Colonic mucosa (tissue), 4 donors: ENCODE measurements at places on chromosomes 2 and 18. TPM values are rescaled to one million over a fixed set of nuclear protein-coding genes. Genes with fewer than 3 reads are reported as not detected.

- no peak overlapping the region for H3K27ac ChIP-seq
- no peak for DNase-seq
- no peak overlapping the region for H3K4me3 ChIP-seq
- no peaks in the 10 kb centered on the region for H3K36me3 ChIP-seq
These were observed 18.5 kb downstream of the REL start for GRCh38 chr2:60899892-60900249.

DNA sequence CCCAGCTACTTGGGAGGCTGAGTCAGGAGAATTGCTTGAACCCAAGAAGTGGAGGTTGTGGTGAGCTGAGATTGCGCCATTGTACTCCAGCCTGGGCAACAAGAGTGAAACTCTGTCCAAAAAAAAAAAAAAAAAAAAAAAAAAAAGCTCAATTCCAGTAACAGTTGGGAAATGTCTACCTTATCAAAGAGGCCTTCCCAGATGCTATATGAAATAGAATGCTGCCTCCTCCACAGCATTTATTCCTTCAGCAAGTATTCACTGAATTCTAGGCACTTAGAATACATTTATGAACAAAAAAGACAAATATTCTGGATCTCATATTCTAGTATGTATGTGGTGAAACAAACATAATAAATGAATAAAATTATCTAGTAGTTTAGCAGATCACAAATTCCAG, 12.8 kb upstream of the CDK5R2 start:
- no peaks in the 10 kb centered on the region for H3K27me3 ChIP-seq
- H3K27ac ChIP-seq = no peak overlapping the region
- no peaks in the 10 kb centered on the region for H3K4me1 ChIP-seq
- no peak for DNase-seq

DNA sequence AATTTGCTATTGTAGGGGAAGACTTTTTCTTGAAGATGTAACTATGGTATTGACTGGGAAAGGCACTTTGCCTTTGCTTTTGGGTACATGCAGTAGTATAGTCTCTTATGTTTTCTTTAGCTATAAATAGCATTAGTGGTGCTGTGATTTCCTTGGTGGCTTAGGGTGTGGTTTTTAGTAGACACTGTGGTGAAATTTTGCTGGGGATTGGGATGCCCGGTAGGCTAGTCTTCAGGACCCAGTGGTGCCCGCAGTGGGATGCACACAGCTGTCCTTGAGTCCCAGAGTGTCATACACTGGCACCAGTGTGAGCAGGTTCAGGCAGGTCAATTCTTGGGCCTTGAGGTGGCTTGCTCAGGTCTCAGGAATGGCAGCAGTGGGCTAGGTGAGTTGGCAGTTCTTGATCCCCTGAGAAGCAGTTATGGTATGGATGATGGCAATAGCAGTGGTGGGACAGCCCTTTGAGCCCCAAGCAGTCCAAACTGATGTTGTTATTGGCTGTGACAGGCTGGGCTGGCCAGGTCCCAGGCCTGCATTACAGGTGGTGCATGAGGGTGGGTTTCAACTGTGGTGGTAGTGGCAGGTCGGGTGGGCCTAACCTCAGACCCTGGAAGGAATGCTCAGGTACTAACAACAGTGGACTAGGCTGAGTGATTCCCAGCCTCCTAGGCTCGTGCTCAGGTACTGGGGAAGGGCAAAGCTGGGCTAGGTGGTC, 124.3 kb downstream of the XRCC5 start:
- H3K27ac ChIP-seq = no peak overlapping the region
- no peak overlapping the region for H3K4me3 ChIP-seq
- no peaks in the 10 kb centered on the region for H3K36me3 ChIP-seq
- DNase-seq = no peak

DNA sequence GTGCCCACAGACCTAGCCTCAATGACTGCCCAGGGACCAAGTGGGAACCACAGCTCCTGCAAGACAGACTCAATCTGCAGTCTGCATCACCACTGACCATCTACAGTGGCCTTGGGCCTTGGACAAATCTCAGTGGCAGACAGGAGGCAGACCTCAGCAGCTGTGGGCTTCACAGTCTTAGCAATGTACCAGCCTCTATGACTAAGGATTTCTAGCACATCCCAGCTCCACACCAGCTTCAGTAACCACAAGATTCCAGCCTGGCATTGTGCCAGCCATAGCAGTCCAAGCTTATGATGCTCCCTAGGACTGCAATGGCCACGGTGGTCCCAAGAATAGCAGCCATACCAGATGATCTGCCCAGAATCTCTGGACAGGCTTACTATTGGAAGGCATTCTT, 19.6 kb upstream of the WDR75 start:
- H3K4me1 ChIP-seq = no peaks in the 10 kb centered on the region
- H3K27ac ChIP-seq = no peak overlapping the region
- H3K4me3 ChIP-seq = no peak overlapping the region
- H3K27me3 ChIP-seq = no peaks in the 10 kb centered on the region
- DNase-seq = no peak

GRCh38 chr2:128777196-128778035, 458.7 kb upstream of the HS6ST1 start:
- no peak overlapping the region for H3K27ac ChIP-seq
- peak; percentile 7 for DNase-seq
- H3K36me3 ChIP-seq = no peaks in the 10 kb centered on the region
- no peaks in the 10 kb centered on the region for H3K27me3 ChIP-seq

The KCTD18 gene
- total RNA-seq = 8.6 TPM

The MLPH gene
- total RNA-seq = 87.9 TPM

The IL1F10 gene
- total RNA-seq = not detected

The TMEM150A gene
- 7.2 TPM for total RNA-seq

GRCh38 chr2:66233981-66234380, 200.9 kb upstream of the MEIS1 start:
- H3K4me3 ChIP-seq = no peak overlapping the region
- no peaks in the 10 kb centered on the region for H3K27me3 ChIP-seq
- no peak overlapping the region for H3K27ac ChIP-seq
- DNase-seq = no peak

DNA sequence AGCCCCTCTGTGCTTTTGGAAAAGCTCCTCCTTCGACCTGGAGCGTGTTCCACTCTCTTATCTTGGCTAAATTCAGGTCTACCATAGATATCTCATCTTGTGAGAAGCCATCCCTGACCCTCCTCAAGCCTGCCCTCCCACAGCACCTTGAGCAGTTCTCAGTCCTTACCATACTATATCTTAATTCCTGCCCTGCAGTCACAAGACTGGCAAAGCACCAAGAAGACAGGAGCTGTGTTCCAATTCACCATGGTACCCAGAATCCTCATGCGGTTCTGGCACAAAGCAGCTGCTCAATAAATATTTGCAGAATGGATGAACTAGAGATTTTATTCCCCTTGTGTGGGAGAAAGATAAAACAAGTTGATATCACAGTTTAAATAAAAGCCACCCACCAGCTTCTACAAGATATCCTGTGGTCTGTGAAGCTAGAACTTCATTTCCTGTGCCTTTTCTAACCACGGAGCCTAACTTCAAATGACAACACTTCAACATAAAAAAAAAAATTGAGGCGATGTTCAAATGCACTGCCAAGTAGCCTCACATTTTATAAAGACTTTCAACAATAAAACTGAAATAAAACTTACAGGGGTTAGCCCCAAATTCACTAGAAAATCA, 19.5 kb downstream of the MARCHF4 start:
- no peak for DNase-seq
- no peaks in the 10 kb centered on the region for H3K36me3 ChIP-seq
- H3K27me3 ChIP-seq = no peaks in the 10 kb centered on the region
- no peak overlapping the region for H3K4me3 ChIP-seq
- no peak overlapping the region for H3K27ac ChIP-seq

- H3K4me1 ChIP-seq = no peaks in the 10 kb centered on the region
- H3K27me3 ChIP-seq = no peaks in the 10 kb centered on the region
- H3K36me3 ChIP-seq = no peaks in the 10 kb centered on the region
- H3K4me3 ChIP-seq = no peak overlapping the region
- DNase-seq = no peak
These were observed 195.5 kb upstream of the RAB12 start for GRCh38 chr18:8413751-8414150.

DNA sequence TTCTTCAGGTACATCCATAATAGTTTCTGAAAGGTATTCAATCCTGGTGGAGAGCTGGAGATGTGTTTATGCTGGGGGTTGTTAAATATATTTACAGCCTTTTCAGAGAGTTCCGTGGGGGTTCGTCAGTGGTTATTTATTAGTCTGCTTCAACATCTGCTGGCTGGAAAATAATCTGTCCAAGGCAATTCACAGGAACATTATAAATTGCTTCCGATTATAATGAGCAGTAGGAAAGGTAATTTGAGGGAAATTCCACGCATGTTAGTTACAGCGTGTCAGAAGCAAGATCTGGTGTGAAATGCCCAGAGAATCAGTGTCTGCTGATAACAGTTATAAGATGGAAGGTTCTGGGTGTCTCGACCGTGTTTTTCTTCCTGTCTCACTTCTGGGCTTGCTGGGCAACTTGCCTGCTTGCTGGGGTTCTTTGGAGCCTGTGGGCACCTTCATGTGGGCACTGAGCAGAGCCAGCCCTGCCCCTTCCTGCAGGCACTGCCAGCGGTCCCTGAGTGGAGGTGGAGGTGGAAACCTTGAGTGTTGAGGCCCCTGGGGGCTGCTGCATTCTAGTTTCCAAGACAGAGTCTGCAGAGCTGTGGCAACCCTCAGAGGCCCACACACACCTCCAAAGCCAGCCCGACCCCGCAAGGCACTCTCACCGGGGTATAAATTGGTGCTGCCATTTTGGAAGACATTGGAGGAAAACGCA, 185.7 kb downstream of the FAM210A start:
- no peak for DNase-seq
- peaks cover 22% of the 10 kb centered on the region for H3K4me1 ChIP-seq
- no peak overlapping the region for H3K4me3 ChIP-seq
- no peaks in the 10 kb centered on the region for H3K36me3 ChIP-seq
- H3K27ac ChIP-seq = peak overlapping the region; percentile 75
- H3K27me3 ChIP-seq = no peaks in the 10 kb centered on the region

- H3K27me3 ChIP-seq = no peaks in the 10 kb centered on the region
- H3K4me1 ChIP-seq = no peaks in the 10 kb centered on the region
- H3K27ac ChIP-seq = no peak overlapping the region
- no peaks in the 10 kb centered on the region for H3K36me3 ChIP-seq
These were observed 200.6 kb downstream of the ZFP36L2 start for GRCh38 chr2:43025709-43026295.

DNA sequence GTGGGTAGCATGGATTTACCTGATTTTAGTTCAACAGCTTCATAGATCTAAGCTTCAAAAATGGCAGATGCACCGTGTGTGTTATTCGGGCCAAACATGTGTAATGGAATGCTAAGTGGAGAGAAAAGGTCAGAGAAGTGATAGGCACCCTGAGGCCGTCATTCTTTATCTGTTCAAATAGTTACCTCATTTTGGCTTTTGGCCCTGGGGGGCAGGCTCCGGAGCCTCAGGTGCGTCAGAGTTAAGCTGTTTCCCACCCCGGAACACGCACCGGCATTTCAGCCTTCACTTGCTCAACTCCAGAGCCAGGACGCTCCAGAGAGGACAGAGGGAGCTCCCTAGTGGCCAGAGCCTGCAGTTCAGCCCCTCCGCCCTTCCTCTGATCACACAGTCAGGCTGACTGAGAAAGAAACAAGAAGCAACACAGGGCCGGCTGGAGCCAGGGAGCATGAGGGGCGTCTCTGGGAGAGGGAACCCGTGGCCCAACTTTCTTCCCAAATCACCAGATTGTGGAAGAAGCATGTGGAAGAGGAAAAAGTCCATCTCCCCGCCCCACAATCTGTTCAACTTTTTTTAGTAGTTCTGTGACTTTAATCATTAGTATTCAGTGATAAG, 135.2 kb upstream of the EPC2 start:
- no peak overlapping the region for H3K27ac ChIP-seq
- H3K27me3 ChIP-seq = no peaks in the 10 kb centered on the region

DNA sequence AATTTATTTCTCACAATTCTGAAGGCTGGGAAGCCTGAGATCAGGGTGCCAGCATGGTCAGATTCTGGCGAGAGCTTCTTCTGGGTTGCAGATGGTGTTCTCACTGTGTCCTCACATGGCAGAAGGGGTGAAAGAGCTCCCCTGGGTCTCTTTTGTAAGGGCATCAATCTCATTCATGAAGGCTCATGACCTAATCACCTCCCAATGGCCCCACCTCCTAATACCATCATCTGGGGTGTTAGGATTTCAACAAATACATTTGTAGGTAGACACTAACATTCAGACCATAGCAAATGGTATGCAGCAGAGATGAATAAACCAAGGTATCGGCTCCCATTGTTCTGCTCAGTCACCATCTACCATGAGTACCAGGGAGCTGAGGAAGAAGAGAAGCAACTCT, 32.7 kb downstream of the YPEL5 start:
- no peaks in the 10 kb centered on the region for H3K36me3 ChIP-seq
- H3K27ac ChIP-seq = no peak overlapping the region
- no peaks in the 10 kb centered on the region for H3K4me1 ChIP-seq
- no peak overlapping the region for H3K4me3 ChIP-seq
- no peak for DNase-seq

DNA sequence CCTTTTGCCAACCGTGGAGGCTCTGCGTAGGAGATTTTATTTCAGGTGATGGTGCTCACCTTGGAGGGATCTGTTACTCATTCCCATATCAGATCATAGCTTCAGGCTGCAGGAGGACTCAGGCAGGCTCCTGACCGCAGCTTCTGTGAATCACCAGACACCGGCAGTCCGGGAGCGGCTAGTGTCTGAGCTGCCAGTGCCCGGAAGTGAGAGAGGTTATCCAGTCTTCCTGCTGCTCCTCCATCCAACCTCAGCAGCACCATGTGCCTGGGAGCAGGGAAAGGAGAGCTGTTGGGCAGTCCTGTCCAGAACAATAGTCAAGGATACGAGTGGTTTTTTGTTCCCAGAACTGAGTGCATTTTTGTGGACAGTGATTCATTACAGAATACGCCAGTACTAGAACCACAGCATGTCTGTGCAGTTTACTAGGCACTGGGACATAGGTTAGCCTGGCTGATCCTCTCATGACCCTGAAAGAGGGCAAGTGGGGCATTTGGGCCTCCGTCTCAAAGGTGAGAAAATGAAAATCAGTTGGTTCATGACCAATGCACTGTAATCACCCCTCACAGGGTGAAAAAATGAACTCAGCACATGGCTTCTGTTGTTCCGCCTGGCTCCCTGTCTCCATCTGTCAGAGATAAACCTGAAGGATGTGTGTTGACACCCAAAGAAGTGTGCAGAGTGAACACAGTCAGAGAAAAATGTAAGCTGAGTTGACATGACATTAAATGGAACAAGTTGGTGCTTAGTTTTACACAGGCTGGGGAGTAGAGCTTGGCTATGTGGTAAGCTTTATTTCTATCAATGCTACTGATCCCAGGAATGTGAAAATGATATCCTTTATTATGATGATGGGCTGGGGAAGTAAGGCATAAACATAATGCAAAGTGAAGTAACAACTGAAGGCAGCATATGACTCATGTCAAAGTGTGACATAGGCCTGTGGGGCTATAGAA, 12.2 kb downstream of the FHOD3 start:
- DNase-seq = no peak
- no peak overlapping the region for H3K4me3 ChIP-seq
- no peak overlapping the region for H3K27ac ChIP-seq

The STRADB gene
- total RNA-seq = 50.9 TPM
